ENCODE measurements at places on chromosomes 2 and 18.

DNA sequence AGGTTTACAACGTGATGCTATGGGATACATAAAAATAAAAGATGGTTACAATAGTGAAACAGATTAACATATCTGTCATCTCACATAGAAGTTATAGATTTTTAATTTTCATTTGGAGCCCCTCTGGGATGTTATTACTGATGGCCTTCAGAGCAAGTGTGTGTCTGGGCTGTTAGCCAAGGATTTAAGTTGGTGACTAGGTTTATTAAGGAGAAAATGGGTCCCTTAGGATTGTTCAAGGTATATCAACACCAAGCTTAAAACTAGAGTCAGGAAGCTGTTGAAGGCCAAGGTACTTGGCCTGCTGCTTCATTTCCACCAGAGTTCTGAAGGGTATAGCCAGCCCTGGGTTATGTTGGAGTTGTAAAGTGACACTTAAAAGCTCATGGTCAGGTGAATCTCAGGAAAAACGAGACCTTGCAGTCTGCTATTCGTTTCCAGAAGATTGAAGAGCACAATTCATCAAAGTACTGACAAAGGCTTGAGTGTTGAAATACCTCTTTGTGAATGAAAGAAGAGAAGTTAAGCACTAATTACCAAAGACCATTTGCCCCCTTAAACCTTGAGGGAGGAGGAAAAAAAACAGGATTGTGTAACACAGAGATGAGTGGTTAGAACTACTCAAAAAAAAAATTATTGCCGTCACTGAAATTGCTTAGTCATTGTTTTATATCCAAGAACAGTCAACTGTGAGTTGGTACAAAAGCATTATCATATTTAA is 48.4 kb downstream of the MAP2 start:
- DNase-seq = peak; percentile 45

- DNase-seq = peak; percentile 97
Observed at GRCh38 chr2:207311316-207312005, 145.7 kb upstream of the KLF7 start.

- DNase-seq = no peak
Observed at GRCh38 chr2:190335225-190335559, 8.2 kb upstream of the INPP1 start.

DNA sequence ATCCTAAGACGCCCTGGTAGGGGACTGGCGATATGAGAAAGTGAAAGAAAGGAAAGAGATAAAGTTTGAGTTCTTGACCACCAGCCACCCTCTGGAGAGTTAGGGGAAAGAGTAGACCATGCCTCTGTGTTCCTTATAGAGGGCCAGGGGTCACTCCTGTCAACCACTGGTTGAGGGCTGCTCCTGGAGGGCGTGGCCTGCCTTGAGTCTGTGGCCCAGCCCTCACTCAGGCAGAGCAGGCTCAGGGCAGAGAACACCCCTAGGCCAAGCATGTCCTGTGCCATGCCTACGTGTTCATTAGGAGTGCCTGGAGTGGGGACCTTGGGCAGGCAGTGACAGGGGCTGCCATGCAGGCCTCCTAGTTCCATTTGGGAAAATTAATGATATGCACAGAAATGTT is 161.1 kb upstream of the EPB41L3 start:
- DNase-seq = no peak

DNA sequence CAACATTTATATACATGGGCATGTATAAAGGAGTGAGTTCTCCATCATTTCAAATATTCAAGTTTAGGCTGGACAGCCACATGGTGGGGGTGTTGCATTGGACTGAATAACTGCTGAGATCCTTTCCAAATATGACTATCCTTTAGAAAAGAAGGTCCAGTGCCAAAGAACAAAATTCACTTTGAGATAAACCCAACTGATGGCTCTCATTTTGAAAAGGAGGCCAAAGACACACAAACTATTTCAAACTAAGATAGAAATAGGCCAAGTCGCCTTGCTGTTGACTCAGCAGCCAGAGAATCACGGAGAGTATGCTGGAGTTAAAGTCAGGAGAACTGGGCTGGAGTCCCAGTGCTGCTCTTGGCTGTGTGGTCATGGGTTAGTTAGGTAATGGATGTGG is 204.5 kb upstream of the LRATD1 start:
- no peak for DNase-seq

DNA sequence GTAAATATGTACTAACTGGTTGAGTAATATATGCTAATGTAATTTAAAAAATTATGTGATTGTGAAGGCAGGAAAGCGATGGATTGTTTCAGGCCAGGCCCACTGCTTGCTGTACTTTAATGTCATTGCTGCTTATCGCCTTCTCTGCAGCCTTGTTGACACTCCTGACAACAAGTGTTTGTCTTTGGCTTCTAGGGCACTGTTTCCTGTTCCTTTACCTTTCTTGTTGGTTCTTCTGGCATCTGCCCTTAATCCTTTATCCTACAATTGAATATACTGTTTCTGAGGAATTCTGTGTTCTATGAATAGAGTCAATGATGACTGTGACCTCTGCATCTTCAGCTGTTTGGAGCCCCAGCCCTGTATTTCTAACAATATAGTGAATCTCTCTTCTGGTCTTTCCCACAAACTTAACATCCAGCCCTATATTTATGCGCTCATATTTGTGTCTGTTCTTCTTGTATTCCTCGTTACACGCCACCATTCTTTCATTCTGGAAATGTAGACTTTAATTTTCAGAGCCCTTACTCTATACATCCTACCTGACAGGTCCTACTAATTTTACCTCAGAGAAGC is 17.6 kb downstream of the ACSL3 start:
- DNase-seq = no peak

Data from suppressor macrophage treated with lipopolysaccharide for 4 hours (primary cell).